PC-9 (cell line): ENCODE measurements at places on chromosomes 5 and 9. TPM values are rescaled to one million over a fixed set of nuclear protein-coding genes. Genes with fewer than 3 reads are reported as not detected.

MYOZ3 gene
- total RNA-seq = 0.25 TPM in 1 of 2 replicates, not detected in the other

- no peak for DNase-seq
These were observed 32.4 kb upstream of the NFIB start for GRCh38 chr9:14346231-14346791.

MLANA gene
- total RNA-seq = not detected in 2 replicates

DNA sequence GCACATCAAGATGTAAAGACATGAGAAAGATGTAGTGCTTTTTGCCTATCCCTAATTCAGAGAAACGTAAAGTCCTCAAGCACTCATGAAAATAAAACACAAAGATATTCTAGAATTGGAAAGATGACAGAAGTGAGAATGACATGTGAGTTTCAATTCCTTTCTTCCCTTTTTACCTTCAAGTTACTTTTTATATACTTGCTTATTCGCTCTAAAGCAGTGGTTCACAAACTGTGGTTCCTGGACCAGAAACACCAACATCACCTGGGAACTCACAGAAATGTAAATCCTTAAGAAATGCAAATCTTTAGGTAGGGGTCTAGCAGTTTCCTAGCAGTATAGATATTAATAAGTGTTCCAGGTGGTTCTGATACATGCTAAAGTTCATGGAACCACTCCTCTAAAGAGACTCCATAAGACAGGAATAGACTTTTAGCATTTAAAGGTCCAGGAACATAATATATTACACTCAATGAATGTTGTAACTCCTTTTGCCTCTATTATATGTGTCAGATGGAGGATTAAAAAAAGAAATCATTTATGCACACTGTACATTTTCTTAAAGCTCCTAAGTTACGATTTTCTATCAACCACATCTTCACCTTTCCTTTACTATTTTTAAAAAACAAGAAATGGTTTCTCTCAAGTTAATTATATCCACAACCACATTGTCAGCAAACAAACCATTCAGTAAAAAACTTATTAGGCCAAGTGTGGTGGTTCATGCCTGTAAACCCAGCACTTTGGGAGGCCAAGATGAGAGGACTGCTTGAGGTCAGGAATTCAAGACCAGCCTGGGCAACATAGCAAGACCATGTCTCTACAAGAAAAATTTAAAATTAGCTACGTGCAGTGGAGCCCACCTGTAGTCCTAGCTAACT is 39.9 kb downstream of the ERP44 start:
- no peak for DNase-seq

GRCh38 chr5:59810041-59810440 is 83.5 kb downstream of the PDE4D start:
- DNase-seq = no peak

DNA sequence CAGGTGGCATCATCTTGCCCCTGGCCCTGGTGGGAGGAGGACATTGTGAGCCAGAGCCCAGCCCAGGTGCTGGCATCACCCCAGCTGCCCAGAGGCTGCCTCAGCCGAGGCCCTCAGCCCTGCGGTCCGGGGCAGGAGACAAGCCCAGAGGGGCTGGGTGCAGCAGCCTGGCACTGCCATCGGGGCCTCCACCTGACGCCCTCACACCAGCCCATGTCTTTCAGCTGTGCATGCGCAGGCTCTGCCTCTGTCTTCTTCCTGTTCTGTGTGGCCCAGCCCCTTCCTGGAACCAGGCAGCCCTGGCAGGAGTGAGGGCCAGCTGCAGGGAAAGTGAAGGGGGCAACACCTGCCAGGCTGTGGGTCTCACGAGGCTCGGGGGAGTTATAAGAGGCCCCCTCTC is 4.8 kb upstream of the CEL start:
- no peak for DNase-seq

- DNase-seq = peak; percentile 46
These were observed 2.0 kb downstream of the NR2F1-AS1 start for GRCh38 chr5:93578813-93579691.

GRCh38 chr5:135350536-135350935 is 48.5 kb downstream of the MACROH2A1 start:
- no peak for DNase-seq

STX17 gene
- total RNA-seq = 46.3 and 47.8 TPM in 2 replicates

DNA sequence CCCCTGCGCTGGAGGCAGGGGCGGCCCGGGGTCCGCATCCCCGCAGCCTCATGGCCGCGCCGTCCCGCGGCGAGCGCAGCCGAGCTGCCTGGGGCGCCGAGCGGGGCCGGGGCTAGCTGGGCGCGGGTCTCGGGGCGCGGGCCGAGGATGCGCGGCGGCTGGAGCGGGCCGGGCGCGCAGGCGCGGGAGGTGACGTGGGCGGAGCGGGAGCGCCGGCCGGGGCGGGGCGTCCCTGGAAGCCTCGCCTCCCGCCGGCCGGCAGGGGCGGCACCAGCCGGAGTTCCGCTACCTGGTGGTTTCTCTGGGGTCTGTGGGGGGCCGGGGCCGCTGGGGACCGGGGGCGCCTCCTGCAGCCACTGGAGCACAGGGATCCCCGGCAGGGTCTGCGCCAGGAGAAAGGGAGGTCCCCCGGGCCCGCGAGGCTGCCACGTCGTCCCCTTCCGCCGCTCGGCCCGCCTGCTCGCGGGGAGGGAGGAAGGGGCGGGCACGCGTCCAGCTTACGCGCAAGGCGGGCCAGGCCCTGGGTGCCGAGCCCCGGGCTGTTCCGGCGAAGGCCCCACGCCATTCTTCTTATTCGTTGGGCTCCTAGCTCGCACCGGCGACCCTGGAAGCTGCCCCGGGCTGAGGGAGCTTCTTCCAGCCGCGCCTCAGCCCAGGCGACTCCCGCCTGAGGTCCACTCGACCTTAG is at the start of gene LPCAT1:
Gene LPCAT1 (minus strand): TSS at position 168 of the 688 bp plus-strand sequence. CDS start 116 bp downstream, at position 52.
- peak; percentile 52 for DNase-seq

DNA sequence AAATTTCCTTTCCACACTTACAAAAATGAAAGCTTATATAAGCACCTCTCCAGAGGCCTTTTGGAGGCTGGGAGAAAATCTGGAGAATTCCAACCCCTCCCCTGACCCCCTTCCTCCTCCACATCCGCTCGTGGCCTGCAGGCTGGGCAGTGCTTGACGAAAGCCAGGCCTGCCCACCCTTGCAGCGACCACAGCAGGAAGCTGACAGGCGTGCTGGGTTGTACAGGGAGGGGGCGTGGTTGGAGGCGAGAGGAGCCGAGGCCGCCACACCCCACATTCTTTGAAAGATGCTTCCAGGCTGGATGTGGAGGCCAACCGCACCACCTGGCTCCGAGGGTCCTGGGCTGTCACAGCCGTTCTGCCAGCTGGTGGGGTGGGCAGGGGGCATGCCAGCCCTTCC is 47.8 kb upstream of the IER5L start:
- peak; percentile 68 for DNase-seq

- DNase-seq = no peak
These were observed 63.2 kb upstream of the RPS23 start for GRCh38 chr5:82341325-82341724.

DNA sequence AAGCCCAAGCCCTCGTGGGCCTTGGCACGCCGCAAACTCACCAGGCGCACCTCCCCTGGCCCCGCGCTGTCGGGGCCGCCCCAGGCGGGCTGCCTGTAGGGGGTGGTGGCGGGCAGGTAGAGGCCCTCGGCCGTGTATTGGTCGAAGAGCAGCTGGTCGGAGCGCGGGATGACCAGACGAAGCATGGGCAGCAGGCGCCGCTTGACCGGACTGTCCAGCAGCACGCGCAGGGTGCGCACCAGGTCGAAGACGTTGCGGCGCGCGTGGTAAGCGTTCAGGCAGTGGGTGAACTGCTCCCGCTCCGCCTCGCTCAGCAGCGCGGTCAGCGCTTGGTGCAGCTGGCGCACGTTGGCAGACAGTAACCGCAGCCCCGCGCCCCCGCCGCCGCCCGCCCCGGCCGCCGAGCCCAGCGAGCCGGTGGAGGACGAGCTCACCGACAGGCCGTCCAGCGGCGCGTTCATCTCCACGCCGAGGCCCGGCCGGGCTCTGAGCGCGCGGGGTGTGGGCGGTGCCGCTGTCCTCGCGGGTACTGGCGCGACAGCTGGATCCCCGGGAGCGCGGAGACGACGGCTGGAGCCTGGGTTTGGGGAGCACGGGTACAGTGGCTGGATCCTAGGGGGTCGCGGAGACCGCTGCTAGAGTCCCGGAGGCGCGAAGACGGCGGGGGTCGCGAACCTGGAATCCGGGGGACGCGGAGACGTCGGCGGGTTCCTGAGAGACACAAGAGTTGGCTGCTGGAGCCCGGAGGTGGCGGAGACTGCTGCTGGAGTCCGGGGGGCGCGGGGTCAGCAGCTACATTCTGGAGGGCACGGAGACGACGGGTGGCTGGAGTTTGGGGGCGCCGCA is 709 bp downstream of the WHRN start:
- no peak for DNase-seq

AFAP1L1 gene
- 9.6 and 13.2 TPM in 2 replicates for total RNA-seq

- DNase-seq = peak; percentile 93
These were observed 38.2 kb upstream of the GRAMD2B start for GRCh38 chr5:126384985-126385384.

RLN2 gene
- 1.2 and 2.9 TPM in 2 replicates for total RNA-seq

LHX6 gene
- total RNA-seq = 0.48 TPM in 1 of 2 replicates, not detected in the other

GRCh38 chr9:82263619-82264018 is 275.0 kb downstream of the SPATA31D1 start:
- no peak for DNase-seq

DNA sequence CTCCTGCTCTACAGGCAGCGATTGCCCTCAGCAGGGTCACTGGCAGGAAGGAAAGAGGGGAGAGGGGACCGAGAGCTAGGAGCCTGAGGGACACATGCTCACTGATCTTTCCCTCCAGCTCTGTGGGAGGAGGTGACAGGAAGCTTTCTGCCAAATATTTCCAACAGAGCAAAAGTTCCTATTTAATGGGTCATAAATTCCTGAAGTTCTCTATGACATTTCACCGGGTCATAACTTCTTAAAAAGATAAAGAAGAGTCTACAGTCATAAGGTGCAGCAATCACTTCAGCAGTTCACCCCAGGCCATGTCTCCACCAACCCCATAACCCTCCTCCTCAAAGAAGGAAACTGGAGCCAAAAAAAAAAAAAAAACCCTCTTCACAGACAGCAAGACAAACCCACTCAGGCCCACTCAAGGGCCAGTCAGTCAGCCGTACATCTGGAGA is 481.1 kb downstream of the NR2F1-AS1 start:
- DNase-seq = no peak

ORM1 gene
- total RNA-seq = not detected in 2 replicates

GRCh38 chr5:143153332-143154119 is 250.0 kb downstream of the NR3C1 start:
- no peak for DNase-seq

- DNase-seq = peak; percentile 45
These were observed 681 bp downstream of the FNIP1 start for GRCh38 chr5:131795879-131796792.

QRFP gene
- total RNA-seq = not detected in 2 replicates

PCDHB16 gene
- not detected in 2 replicates for total RNA-seq

GRCh38 chr9:124487260-124488182 is 19.7 kb downstream of the NR5A1 start:
- DNase-seq = no peak

DRD1 gene
- not detected in 2 replicates for total RNA-seq

- DNase-seq = no peak
These were observed 2.8 kb downstream of the FBN2 start for GRCh38 chr5:128535251-128535650.

GRCh38 chr5:177133096-177133852 is at the start of gene NSD1:
Gene NSD1, plus strand, starts transcription at chr5:177133773. Its CDS starts 1,331 bp downstream, at chr5:177135104.
- no peak for DNase-seq

PCDHA9 gene
- total RNA-seq = not detected in 2 replicates

BRINP1 gene
- not detected in 2 replicates for total RNA-seq

DNA sequence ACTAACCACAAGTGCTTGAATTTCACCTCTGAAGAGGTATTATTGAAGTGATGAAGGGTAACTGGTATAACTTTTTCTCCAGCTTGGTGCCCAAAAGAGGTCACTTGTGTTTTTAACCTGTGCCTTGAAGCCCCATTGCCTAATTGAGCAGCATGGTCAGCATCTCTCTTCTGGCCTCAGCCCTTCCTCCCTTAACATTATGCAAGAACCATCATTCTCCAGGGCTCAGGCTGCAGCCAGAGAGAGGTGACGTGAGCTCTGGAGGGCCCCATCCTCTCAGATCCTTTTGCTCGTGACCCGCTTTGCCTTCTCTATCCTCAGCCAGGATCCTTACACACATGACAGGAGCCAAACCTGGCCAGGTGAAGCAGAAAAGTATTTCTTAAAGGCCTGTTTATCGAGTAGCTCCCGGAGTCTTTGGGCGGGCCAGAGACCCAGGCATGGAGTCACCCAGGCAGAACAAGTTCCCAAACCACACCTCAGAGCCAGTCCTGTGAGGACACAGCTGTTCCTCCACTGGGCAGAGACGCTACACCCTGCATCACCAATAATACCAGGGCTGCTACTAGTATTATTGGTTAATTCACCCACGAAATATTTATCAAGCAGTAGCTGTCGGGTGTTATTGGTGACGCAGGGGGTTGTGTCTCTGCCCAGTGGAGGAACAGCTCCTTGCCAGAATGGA is 29.6 kb upstream of the BOD1 start:
- DNase-seq = no peak

- no peak for DNase-seq
These were observed 156.6 kb upstream of the PHYKPL start for GRCh38 chr5:178389026-178389729.

DNA sequence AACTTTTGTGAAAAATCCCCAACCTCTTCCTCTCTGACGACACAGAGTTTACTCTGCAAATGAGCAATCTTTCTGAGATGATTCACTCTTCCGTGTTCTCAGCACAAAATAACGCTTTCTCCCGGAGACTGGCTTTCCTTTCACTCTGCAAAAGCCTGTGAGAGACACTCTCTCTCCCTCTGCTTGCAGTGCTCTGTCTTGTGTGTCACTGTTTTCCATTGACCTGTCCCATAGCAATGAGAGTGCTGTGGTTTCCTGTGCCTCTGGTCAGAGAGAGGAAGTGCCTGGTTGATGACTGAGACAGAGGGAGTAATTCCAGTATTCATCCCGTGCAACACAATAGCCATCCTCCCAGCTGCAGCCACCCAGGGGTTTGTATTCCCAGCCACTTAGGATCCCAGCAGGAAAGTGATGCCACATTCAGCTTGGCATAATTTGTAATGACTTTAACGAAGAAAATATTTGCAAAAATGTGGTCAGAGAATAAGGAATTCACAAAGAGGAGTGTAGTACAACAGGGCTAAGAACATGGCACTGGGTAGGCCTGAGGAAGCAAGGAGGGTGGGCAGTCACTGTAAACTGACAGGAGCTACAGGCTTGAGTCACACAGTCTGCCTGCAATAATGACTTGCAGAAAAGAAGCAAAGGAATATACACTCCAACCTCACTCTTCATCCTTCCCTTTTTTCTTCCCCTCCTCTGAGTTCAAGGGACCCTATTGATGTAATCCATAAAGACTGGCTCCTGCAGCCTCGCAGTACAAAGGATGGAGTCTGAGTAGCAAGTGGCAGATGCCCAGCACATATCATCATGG is 463.5 kb upstream of the RGMB start:
- peak; percentile 57 for DNase-seq

DNA sequence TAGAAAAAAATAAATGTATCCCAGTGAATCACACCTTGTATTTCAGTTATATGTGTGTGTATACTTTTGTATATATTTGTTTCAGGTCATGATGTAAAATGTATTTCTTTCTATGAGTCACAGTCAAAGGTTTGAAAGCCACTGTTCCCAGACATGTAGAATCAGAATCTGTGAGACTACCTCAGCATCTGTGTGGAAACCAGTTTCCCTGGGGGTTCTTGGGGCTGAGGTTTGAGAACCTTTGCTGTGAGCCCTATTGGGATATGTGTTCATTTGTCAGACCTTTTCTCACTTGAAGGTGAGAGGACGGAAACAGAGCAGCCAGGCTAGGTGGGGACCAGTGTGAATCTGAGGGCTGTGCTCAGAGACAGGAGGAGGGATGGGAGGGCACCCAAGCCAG is 78.7 kb upstream of the SAP30L start:
- no peak for DNase-seq

GRCh38 chr5:67381236-67381880 is 184.8 kb upstream of the CD180 start:
- DNase-seq = no peak

EQTN gene
- not detected in 2 replicates for total RNA-seq

ARL14EPL gene
- total RNA-seq = 0.37 TPM in 1 of 2 replicates, not detected in the other

DNAJB5 gene
- 0.79 and 0.98 TPM in 2 replicates for total RNA-seq
